Cerebellum (tissue), 4 donors: ENCODE measurements at places on chromosomes 7 and 10. TPM values are rescaled to one million over a fixed set of nuclear protein-coding genes. Genes with fewer than 3 reads are reported as not detected.

DNA sequence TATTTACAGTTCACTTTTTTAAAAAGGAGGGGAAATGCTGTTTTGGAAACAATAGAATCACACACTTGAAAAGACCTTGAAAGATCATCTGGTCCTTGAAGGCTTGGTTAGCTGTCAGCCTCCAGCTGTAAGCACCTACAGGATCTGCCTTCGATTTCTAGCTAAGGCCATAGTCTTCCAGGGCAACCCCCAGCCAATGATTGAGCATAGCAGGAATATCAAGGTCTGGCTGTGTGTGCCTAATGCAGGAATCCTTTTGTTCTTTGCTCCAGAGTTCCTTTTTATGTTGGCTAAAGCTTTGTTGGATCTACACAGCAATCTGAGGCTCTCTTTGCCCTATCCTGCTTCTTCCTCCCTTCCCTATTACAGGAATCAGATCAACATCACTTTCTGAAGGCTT is 5.2 kb upstream of the YAE1 start:
- no peak for DNase-seq

DNA sequence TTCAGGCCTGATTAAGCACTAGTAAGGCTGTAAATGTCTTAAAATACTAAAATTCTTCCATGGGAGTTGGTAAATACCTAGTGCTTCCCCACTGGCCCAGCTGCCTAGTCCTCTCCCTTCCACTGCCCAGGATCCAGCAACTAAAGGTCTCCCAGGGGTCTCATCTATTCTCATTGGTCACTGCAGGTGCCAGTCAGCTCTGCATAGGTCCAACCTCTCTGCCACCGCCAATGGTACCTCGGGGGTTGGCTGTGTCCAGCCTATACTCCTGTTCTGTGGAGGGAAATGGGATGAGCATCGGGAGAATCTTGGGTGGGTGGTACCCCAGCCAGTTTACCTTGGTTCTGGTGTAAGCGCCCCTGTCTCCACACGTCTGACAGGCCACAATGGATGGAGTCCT is 6.1 kb upstream of the CREB5 start:
- DNase-seq = no peak

DNA sequence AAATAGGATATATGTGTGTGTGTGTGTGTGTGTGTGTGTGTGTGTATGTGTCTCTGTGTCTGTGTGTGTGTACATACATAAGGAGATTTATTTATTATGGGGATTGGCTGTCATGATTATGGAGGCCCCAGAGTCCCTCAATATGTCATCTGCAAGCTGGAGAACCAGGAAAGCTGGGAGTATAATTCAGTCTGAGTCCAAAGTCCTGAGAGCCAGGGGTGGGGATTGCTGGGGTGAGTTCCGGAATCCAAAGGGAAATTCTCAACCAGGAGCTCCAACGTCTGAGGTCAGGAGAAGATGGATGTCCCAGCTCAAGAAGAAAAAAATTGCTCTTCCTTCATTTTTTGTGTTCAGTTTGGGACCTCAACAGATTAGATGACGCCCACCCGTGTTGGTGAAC is 50.7 kb upstream of the PLPP4 start:
- DNase-seq = no peak

DNA sequence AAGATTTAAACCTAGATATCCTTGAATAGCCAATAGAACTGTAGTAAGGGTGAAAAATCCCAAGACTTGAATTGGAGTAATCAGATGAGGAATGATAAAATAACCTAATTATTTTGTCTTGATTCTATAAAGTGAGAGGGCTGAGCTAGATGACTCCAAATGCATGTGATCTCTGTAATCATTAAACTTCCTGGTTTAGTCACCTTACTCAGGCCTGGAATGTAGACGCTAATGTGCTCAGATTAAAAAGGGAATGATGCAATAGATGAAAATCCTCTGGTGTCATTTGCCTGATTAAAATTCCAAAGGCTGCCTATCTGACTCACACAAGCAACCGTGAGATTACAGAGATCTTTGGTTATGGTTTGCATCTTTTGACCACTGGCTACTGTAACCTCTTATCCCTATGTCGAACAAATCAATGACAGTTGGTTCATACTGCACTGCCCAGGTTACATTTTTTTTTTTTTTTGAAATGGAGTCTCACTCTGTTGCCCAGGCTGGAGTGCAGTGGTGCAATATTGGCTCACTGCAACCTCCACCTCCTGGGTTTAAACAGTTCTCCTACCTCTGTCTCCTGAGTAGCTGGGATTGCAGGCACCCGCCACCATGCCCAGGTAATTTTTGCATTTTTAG is 2.9 kb upstream of the HKDC1 start:
- no peak for DNase-seq

- DNase-seq = no peak
Observed at GRCh38 chr7:55690-56248, 136.6 kb upstream of the FAM20C start.

- no peak for DNase-seq
Observed at GRCh38 chr7:33039257-33039902, 23.2 kb downstream of the NT5C3A start.

GRCh38 chr7:18940593-18941134 is 176.8 kb downstream of the TWIST1 start:
- no peak for DNase-seq

GRCh38 chr10:110357252-110357780 is 52.6 kb upstream of the SMNDC1 start:
- no peak for DNase-seq

DNA sequence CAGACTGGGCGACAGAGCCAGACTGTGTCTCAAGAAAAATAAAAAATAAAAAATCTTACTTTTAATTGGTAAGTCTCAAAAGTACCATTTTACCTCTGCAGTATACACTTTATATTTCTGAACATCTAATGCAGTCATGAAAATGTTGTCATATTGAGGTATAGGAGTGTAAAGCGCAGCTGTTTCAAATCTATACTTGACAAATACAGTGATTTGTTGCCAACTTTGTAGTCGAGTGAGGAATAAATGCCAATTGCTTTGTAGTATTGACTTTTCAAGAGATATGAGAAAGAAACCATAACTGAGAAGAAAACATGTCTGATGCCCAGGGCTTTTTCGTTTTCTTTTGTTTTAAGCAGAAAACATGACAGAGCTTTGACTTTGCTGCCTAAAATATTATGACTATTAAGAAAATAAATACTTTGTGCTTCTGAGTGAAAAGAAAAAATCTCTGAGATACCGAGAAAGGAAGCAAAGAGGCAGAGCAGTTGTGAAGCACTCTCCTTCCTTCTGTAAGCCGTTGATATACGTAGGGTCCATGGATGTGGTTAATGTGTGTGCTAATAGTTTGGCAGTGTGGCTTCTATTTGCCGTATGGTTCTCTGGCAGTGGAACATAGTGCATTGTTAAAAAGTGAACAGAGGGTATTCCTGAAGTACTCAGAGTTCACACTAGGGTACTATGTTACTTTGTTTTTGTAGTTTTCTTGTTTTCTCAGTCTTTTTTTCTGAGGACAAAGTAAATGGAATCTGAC is 38.2 kb downstream of the AVL9 start:
- DNase-seq = no peak

GRCh38 chr10:58588673-58589265 is 76.1 kb downstream of the BICC1 start:
- DNase-seq = no peak

DNA sequence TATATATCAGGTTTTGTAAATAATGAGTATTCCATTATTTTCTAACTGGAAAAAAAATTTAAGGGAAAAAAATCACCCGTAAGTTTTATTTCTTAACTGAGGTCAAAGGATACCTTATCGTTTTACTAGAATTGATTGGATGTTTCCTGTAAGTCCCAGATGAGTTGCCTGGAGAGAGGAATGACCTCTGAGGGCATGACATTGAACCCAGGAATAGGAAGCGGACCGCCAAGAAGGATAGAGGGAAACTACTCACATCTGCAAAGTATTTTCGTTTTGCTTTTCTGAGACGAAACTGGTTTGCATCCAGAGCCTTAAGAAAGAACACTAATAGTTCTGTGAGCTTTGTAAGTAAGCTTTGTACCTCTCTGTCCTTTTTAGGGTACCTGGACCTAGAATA is 17.4 kb downstream of the RABGEF1 start:
- no peak for DNase-seq

DNA sequence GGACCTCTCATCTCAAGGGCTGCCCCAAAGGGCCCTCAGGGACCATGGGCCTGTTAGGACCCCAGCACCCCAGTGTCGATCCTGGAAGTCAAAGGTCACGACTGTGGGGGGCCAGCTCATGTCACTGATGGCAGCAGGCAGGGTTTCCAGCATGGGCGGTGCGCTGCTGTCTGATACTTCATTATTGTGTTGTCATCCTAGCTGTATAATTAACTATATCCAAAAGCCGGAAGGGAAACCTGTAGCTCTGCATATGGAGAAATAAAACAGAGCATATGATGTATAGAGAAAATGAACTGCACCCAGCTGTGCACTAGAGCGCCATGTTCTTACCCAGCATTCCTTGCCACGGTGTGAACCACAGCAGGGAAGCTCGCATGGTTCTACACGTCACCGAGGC is 196.3 kb downstream of the EBF3 start:
- DNase-seq = no peak

GRCh38 chr10:76433161-76434005 is 1002.0 kb downstream of the LRMDA start:
- DNase-seq = no peak

DNA sequence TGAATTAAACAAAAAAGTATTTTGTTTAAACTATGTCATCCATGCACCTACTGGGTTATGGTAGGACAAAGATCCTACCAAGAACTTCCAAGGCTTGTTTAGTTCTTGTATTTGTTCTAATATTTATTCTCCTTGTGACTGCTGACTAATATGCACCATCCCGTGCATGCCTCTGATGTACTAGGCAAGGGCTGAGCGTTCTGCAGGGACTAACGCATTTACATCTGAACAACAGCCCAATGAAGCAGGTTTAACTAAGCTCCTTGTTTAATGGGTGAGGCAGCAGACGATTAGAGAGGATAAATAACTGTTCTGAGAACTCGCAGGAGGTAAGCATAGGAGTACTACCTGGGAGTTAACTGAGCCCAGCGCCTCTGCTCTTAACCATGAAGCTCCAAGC is 64.9 kb downstream of the KIAA1549 start:
- DNase-seq = no peak

DNA sequence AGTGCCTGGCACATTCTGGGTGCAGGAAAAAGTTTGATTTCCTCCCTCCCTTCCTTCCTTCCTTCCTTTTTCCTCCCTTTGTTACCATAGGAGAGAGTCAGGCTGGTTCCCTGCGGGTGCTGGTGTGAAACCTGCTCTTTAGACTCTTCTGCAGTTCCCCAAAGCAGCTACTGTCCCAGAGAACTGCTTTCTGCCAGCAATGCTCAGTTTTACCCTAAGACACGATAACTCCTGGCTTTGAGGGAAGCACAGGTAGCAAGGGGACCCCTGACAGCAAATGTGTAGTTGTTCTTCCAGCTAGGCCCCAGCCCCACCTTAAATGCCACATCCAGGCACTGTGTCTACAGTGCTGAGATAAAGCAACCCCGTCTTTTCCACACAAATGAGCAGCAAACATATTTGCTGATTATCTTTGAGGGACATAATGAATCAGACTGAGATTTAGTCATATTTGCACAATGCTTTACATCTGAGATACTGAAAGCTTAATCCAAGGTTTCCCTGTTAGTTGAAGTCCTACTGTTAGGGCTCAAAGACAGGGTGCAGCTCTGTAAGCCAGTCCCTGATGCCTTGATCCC is 55.5 kb downstream of the MET start:
- no peak for DNase-seq

- DNase-seq = no peak
Observed at GRCh38 chr7:21368317-21368716, 59.6 kb upstream of the SP4 start.

GRCh38 chr7:18693406-18693805 is 197.9 kb downstream of the HDAC9 start:
- no peak for DNase-seq

DNA sequence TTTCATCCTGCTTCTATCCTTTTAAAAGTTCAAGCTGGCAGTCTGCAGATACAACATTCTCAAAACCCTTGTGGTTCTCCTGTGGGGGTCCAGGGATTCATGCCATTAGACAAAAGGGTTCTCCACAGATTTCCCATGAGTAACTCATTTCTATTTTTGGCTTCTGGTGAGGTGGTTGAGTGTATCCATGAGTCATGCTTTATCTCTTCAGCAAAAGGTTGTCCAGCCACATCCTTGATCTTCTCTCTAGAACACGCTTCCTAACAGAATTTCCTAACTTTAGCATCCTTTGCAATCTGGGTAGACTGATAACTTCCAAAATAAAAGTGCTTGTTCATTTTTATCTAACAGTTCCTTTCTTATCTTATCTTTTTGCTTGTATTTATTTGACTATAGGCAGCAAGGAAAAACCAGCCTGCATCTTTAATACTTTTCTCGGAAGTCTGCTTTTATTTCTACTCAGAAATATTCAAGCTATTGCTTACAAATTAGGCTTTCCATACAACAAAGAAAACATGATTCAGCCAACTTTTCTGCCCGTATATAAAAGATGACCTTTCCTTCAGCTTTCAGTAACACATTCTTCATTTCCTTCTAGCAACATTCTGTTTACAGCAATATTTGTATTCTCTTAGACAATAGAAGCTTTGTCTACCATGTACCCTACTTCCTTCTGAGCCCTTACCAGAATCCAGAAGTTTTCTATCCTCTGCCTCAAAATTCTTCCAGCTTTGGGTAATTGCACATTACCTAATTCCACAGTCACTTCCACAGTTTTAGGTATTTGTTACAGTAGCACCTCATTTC is 79.3 kb upstream of the IL6 start:
- DNase-seq = no peak

DNA sequence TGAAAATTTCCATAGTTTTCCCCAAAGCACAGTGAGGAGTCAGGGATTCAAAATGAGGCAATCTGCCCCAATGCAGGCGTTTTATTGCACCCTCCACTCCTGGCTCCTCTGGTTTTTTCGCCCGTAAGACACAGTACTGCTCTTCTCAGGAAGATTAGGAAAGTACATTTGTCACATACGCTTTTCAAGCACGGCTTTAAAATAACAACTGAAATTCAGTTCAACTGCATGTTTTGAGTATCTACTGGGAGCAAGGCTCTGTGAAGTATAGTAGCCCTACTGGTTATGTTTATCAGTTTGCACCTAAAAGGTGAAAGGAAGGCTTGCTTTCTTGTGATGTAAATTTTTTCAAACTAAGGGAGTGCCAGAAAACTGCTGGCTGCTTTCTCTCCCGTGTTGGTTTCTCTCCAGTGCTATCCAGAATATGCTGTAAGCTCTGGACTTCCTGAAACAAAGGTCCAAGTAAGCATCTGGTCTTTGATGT is 1.9 kb upstream of the SGMS1 start:
- no peak for DNase-seq

DNA sequence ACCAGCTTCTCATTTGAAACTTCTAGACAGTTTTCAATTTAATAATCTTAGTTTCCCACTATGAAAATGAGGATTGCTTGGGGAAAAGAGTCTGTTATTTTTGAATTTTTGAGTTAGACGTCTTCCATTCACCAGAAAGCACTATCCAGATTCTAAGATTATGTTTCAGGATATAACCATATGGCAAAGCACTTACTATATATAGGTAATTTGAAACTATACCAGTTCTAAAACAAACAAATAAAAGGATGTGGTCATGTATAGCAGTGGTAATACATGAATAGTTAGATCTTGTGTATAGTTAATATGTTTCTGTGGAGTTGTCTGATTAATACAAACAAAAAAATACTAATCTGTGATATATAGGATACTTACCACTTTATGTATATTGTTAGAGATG is 320.0 kb downstream of the EXOC4 start:
- no peak for DNase-seq

Gene MSMB
- not detected for total RNA-seq

Gene ZNF92
- 29.6 TPM for total RNA-seq

Gene IL15RA
- total RNA-seq = 0.18 TPM

Gene CPVL
- total RNA-seq = 7.8 TPM

Gene PRTFDC1
- 24.3 TPM for total RNA-seq

Gene HSPB1
- total RNA-seq = 11.9 TPM

Gene INMT
- 0.73 TPM for total RNA-seq

Gene TSPAN14
- total RNA-seq = 20.5 TPM

Gene RUFY2
- 104 TPM for total RNA-seq
